NAMALWA (cell line): ENCODE measurements at places on chromosomes 1 and 21.
A peak's percentile ranks its signal among the peaks of the same experiment; 100 is the strongest.

DNA sequence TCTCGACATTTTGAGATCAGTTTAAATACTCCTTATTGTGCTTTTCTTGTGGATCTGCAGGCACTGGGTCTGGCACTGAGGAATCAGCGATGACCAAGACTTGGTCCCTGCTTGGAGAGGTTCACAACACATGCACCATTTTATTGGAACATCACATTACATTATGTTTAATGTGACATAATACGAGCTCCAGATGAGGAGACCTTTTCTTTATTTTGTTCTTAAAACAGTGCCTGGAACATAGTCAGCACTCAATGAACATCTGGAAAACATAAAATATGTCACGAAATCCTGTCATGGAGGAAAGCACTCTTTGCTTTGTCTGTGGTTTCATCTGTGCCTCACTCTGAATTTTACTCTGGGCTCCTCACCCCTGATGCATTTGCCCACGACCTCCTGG, 110.7 kb downstream of the ST6GALNAC3 start:
- DNase-seq: no peak

DNA sequence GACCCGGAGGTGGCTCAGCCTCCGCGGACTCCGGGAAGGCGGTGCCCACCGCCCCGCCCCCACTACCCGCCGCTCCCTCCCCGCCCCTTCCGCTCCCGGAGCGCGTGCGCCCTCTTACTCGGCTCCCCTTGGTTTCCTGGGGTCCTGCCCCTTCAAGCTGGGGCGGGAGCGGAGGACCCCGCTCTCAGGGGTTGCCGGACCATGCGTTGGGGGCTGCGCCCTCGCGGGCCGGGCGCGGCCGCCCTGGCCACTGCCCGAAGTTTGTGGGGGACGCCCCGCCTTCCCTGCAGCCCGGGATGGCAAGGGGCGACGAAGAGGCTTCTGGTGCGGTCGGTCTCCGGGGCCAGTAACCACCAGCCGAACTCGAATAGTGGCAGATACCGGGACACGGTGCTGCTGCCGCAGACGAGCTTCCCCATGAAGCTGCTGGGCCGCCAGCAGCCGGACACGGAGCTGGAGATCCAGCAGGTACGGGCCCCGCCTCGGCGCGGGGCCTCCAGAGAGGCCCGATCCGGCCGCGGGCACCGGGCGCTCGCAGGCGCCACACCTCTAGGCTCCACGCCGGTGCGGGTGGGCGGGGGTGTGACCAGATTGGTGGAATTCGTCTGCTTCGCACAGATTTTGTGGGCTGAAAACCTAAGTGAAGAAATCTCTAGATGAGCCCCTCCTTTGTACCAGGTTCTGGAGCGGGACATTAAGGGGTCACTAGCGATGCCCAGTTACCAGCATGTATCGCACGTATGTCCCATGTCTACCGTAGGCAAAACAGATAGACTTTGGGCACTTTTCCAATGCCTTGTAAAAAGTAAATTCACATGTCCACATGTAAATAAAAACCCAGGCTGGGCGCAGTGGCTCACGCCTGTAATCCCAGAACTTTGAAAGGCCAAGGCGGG, at the start of gene IARS2:
IARS2 (plus strand) TSS at position 117 of the 896 bp plus-strand sequence; CDS start at position 202, 85 bp downstream.
- peak; percentile 91 for DNase-seq

DNA sequence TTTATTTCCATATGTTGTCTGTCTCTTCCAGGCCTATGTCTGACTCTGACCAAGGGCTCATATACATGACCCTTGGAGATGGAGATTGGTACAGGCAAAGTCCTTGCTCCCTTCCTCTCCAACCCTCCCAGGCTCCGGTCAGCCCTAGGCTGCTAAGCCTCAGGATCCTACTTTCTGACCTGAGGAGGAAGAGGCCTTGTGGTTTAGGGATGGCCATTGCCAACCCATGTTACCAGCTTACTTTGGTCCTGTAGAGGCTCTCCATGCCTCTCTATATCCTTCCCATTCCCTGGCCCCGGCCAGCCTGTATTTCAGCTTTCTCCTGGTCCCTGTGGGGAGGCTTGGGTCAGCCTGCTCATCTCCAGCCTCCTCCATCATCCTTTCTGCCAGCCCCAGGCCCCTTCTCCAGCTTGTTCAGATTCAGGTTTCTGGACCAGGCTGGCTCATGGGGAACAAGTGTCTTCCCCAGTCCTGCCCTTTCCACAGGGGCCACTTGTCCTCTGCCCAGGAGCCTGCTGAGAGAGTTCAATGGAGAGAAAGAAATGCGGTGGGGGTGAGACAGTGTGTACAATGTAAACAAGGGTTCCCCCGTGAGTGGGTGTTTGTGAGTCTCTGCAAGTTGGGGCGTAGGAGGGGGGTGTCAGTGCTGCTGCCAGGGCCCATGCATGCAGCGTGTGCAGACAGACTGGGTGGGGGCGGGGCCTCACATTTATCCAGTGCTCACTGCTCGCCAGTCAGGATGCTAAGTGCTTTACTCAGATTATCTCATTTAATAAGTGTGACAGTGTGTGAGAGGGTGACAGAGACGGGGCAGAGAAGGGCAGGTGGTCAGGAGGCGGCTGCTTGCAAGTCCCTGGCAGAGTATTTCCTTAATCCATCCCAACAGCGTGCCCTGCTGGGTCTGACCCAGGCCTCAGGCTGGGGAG, 31.3 kb upstream of the FOXO6 start:
- DNase-seq: no peak

GRCh38 chr1:24776821-24777220, 31.6 kb downstream of the CLIC4 start:
- DNase-seq: no peak

- DNase-seq: no peak
Measured at GRCh38 chr21:41316200-41317062, at the start of gene FAM3B. FAM3B (plus strand) TSS chr21:41316801; CDS start chr21:41316880, 79 bp downstream.

DNA sequence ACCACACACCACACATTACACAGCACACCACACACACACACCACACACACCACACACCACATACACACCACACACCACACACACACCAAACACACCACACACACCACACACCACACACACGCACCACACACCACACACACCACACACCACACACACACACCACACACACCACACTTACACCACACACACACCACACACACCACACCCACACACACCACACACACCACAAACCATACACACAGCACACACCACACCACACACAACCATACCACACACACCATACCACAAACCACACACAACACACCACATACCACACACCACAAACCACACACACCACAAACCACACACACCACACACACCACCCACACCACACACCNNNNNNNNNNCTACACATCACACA, 40.9 kb upstream of the SIK1 start:
- DNase-seq: no peak

GRCh38 chr1:160761886-160762285, 22.8 kb downstream of the SLAMF7 start:
- DNase-seq: no peak

DNA sequence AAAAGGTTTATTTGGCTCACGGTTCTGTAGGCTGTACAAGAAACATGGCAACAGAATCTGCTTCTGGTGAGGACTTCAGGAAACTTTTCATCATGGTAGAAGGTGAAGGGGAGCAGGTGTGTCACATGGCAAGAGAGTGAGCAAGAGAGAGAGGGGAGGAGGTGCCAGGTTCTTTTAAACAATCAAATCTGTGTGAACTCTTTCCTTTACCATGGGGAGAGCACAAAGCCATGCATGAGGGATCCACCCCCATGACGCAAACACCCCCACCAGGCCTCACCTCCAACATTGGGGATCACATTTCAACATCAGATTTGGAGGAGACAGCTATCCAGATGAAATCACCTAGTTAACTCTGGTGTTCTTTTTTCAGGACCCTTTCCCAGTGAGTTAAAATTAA, 103.6 kb downstream of the GALNT2 start:
- DNase-seq: no peak

GRCh38 chr1:26570287-26570686, 40.7 kb downstream of the RPS6KA1 start:
- no peak for DNase-seq

DNA sequence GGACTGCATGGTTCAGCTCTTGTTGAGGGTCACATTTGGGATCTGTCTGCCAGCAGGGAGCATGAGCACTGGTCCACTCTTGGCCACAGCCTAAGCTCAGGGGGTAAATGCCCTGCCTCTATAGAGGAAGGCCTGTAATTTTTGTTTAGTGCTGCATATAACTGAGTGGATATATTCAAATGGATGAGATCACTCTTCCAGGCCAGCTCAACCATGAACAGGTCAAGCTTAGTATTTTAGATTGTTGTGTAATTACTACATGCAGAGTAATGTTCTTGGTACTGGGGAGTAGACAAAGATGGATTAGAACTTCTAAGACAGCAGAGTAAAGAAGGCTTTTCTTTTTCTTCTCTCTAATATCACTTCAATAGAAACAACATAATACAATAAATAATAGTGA, 376.9 kb downstream of the GPATCH2 start:
- no peak for DNase-seq

GRCh38 chr1:208420696-208421095, 176.5 kb upstream of the PLXNA2 start:
- DNase-seq: no peak

GRCh38 chr1:37650173-37650572, 15.5 kb upstream of the RSPO1 start:
- no peak for DNase-seq

DNA sequence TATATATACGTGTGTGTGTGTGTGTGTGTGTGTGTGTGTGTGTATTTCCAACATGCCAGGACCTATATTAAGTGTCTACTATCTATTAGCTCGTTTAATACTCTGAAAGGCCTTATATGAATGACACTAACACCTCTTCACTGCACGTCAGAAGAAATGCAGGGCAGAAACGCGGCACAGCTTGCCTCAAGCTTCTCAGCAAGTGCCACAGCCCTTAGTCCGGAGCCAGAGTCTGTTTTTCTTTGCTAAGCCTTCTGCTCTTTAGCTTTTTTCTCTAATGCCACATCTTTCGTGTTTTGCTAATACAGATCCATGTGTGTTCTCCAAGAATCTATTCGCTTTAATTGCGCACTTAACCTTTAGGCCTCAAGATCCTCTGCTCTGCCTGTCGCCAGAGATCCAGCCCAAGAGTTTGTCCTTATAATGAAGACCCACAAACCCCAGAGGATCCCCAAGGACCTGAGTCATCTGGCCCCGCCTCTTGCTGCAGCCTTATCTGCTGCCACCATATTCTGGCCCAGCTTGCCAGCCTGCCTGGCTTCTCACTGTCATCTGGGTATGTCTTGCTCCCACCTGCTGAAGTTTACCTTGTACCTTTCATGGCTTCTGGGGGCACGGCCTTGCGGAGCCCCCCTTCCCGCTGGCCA, 2.0 kb upstream of the TRIM58 start:
- no peak for DNase-seq

DNA sequence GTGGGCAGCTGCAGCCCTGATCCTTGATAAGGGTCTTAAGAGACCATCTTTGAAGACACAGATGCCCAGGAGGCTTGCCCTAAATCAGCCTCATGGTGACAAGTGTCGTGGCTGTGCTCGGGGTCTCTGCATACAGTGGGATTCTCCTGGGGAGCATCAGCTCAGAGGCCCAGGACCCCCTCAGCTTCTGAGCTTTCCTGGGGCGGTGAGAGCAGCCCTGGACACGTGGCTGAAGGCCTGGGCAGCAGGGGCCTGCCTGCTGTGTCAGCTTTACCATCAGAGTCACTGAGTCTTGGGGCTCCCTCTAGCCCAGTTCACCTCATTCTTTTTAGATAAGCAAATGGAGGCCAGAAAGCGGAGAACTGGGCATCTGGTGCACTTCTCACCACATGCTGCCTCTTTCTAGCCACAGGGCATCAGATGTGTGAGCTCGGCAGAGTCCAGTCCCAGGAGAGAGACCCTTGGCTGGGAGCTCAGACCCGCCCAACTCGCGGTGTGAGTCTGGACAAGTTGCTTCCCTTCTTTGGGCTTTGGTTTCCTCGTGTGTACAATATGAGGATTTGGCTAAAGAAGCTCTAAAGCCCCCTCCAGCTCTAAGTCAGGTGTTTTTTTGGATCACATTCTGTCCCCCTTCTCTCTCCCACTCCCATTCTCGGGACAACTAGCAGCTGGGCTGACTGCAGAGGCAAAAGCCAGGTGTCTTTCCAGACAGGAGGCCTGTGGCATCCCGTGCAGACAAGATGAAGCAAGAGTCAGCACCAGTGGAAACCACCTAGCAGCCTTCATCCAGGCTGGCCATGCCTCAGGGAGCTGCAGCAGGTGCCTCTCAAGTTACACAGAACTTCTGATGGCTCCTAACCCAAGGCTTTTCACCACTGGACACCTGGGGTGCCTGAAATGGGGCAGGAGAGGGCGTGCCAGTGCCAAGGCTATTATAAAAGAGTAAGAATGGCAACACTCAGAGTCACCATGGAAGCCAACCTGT, 119.1 kb downstream of the KCNN3 start:
- no peak for DNase-seq

DNA sequence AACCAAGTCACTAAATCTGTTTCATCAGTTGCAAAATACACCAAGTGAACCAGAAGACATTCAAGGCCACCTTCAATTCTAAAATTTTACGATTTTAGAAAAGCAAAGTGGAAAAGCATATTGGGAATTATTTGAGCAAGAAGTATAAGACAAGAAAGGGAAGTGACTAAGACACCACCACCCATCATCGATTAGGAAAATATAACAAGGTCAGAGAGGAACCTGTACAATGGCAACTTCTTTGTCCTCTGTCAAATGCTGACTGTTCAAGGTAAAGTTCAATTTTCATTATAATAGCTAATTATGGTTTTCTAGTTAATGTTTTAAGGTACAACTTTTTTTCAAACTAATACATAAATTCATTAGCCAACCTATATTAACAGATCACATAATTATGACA, 10.8 kb downstream of the FRRS1 start:
- no peak for DNase-seq

DNA sequence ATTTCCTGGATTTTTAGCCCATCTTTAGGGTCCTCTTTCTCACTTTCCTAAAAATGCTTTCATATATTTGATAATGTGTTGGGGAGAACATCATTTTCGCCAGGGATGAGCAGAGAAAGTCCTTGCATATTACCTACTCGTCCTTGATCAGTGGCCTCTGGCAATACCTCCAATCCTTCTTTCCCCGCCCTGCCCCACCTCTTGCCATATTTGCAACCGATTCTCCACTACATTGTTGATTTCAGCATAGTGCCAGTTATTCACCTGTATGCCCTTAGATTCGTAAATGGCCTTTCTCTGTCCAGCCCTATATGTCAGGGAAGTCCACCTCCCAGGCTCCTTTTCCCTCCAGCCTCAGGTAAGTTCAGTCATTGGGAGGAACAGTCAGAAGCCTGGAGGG, 13.5 kb upstream of the F3 start:
- no peak for DNase-seq

GRCh38 chr21:37413553-37414291, 47.1 kb downstream of the DYRK1A start:
- peak; percentile 25 for DNase-seq

- no peak for DNase-seq
Measured at GRCh38 chr21:46060596-46061061, 37.3 kb upstream of the COL6A2 start.
